ENCODE measurements at places on chromosomes 11 and 22.

- DNase-seq: no peak
These were observed at the start of gene CNGA4 for GRCh38 chr11:6238902-6239301. TSS of gene CNGA4 (plus strand) at chr11:6239089. CDS start at chr11:6239207, 118 bp downstream.

DNA sequence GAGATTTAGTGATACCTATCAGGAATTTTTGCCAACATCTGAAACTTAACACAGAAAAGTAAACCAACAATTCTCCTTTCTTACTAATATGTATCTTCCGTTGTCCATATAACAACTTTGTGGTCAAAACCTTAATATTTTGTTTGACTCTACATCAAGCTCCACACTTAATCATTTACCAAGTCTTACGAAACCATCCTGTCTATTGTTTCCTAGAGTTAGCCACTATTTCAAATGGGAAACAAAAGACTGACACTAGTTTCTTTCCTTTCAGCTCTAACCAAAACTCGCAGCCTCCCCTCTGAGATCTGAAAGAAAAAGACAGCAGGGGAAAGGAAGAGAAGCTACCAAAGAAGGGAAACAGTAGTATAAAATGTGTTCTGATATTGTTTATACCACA lies 26.5 kb upstream of the PRDM10 start:
- DNase-seq: no peak

- no peak for DNase-seq
These were observed 7.0 kb upstream of the MSANTD2 start for GRCh38 chr11:124807201-124807600.

DNA sequence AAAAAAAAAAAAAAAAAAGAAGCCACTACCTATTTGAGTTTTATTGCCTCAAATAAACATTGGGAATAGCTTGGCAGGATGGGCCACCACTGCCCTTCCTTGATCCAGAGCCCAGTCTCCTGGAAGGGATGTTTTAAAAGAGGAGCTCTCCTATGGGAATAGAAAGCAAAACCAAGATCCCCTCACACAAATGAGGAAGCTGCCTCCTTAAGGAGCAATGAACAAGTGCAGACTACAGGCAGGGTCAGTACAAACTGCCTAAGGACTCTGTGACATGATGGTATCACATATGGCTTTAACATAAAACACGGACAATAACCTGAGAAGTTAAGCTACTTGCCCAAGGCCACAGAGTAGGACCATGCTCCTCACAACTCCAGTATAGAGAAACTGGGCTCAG lies 120.8 kb downstream of the NAT10 start:
- DNase-seq: no peak

DNA sequence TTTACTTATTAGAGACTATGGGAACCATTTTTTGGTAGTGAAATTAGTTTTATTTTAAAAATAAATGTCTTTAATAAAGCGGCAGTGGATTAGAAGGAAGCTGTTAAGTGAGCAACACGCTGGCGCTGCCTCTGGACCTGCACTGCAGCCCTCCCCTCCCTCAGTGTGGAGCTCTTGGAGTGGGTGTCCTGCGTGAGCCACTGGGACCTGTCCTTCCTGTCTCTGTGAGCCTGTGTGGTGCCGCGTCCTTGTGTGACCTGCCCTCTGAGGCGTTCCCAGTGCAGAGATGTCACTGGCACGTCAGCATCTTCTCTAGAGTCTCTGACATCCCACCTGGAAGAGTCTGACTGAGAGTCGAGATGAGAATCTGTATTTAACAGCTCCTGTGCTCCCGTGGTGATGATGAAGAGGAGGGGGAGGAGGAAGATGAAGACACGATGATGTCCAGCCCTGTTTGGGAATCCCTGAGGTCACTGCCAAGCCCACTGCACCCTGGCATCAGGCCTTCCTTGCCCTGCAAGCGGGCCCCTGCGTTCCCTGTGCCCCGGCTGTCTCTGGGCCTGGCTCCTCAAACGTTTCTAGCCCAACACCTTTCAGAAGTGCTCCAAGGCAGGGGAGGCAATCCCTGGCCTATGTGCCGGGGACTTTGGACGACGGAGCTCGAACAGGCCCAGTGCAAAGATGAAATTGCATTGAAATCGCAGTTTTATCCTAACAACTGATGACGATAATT lies 271.8 kb downstream of the TBC1D22A start:
- no peak for DNase-seq

DNA sequence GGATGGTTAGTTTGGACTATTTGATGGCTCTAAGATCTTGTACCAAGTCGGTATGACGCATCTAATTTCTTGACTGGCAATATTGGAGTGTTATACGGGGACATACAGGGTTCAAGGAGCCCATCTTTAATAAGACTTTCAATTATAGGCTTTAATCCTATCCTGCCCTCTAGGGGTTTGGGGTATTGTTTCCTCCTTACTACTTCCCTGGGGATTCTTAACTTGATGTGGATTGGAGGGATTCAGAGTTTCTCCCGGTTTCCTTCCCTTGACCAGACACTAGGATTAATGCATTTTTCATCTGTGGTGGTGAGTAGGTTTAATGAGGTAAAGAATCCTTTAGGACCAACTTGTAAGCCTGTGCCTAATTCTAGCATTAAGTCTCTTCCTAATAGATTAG lies 18.8 kb downstream of the CYP2D6 start:
- DNase-seq: no peak

DNA sequence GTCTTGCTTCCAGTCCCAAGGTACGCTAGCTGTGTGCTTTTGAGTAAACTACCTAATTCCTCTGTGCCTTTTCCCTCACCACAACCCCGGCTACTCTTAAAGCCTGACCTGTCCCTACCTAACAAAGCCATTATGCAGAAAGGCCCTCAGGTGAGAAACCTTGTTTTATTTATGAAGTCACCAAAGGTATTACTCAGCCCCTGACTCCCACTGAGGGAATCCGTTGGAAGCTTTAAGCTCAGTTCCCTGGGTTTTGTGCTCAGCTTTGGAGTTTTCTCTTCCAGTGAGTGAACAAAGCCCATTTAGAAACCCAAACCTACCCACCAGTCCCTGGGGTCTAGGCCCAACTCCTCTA lies 90.9 kb downstream of the APIP start:
- no peak for DNase-seq

- no peak for DNase-seq
These were observed 69.8 kb downstream of the GRIK4 start for GRCh38 chr11:120581313-120581712.

GRCh38 chr11:43242401-43242800 lies 69.4 kb upstream of the API5 start:
- DNase-seq: no peak

DNA sequence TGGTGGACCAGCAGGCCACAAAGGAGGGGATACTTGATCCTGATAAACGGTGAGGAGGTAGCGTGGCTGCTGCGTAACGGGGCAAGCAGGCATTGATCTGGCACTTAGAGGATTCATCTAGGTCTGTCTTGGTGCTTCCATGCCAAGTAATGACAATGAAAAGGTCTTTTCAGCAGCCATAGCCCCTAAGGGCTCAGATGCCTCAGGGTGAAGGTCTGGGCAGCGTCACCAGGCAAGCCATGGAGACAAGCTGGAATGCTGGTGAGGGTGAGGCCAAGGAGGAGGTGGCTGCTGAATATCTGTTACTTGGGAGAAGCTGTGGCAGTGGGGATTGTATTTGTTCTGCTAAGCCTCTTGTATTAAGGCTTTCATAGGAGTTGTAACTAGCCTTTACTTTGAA lies 4.8 kb upstream of the CHKB start:
- DNase-seq: no peak

DNA sequence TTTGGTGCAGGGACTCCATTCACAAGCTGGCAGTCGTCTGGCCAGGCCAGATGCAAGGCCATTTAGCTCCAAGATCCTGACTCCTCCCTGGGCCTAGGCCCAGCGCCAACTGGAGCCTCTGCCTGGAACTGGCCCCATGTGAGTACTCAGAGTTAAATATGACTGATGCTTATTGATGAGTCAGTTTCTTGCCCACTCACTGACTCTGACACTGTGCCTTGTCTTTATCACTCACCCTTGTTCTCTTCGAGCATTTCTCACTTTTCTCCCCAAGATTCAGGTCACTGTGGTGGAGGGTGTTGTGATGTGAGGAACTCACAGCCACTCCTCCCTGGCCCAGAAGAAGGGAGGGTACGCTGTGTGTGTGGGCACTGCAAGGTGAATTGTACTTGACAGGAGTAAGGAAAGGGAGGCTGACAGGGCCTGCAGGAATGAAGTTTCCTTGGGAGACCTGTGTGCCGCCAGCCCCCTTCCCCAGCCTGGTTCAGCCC lies 23.2 kb upstream of the ST3GAL4 start:
- no peak for DNase-seq

GRCh38 chr11:41786087-41786486 lies 326.6 kb upstream of the LRRC4C start:
- no peak for DNase-seq

DNA sequence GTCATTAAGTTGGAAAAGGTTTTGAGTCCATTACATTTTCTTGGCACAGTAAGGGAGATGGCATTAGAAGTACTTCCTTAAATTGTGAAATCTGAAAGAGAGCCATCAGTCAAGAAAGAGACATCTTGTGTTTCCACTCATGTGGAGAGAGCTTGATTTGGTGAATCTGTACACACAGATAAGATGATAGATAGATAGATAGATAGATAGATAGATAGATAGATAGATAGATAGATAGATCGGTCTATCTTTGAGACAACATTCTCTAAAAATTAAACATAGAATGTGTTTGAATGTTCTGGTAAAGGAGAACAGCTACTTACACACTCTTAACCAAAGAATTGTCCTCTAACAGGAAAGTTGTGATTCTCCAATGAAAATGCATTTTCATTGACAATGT lies 76.2 kb downstream of the TTC17 start:
- DNase-seq: no peak

- no peak for DNase-seq
These were observed 10.0 kb downstream of the SPTY2D1 start for GRCh38 chr11:18624161-18624560.

All from stimulated activated CD8-positive, alpha-beta memory T cell treated with anti-CD3 and anti-CD28 coated beads, Interleukin-4, amount 100 ng/mL, for 4 hours (primary cell).